ENCODE measurements at places on chromosomes 16 and 17.

DNA sequence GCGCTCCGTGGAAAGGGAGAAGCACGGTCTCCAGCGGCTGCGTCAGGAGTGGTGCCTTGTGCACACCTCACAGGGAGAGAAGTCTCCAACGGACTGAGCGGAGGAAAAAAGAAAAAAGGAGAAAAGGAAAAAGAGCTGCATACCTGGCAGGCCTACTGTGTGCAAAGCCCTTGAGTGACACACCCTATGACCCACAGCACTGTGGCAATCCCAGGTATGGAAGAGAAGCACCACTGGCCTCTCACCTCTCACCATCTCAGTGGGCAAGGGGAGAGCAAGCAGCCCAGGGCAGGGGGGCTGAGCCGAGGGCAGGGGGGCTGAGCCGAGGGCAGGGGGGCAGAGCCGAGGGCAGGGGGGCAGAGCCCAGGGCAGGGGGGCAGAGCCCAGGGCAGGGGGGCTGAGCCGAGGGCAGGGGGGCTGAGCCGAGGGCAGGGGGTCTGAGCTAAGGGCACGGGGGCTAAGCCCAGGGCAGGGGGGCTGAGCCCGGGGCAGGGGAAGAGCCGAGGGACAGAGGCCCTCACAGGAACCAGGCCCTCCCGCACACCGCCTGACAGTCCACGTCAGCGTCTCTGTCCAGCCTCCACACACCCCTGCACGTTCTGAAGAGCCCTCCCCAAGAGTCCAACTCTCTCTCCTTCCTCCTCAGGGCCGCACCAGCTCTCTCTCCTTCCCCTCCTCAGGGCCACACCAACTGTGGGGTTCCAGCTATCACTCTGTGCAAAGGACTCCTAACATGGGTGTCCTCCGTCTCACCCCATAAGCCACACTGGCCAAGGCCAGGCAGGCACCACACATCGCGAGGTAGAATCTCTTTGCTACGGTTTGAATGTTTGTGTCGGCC is 105.8 kb downstream of the ZNF778 start:
- no peak for DNase-seq

GRCh38 chr17:8629371-8630226 is 926 bp downstream of the MYH10 start:
- DNase-seq, result no peak

- DNase-seq, result no peak
These were observed 10.0 kb downstream of the CMC2 start for GRCh38 chr16:80996688-80997138.

- DNase-seq, result no peak
These were observed 13.5 kb downstream of the MPG start for GRCh38 chr16:91484-91883.

DNA sequence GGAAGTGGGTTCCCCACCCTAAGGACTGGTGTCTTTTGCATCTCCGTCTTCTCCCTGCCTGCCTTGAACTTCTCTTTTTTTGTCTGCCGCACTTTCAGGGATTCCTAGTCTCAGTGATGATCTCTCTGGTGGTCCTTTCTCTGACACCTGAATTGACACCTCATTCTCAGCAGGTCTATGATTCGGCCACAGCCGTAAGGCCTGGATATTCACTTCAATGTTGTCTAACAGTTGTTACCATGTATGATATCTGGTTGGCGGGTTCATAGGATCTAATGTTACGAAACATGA is 25.1 kb upstream of the SLC47A1 start:
- no peak for DNase-seq

DNA sequence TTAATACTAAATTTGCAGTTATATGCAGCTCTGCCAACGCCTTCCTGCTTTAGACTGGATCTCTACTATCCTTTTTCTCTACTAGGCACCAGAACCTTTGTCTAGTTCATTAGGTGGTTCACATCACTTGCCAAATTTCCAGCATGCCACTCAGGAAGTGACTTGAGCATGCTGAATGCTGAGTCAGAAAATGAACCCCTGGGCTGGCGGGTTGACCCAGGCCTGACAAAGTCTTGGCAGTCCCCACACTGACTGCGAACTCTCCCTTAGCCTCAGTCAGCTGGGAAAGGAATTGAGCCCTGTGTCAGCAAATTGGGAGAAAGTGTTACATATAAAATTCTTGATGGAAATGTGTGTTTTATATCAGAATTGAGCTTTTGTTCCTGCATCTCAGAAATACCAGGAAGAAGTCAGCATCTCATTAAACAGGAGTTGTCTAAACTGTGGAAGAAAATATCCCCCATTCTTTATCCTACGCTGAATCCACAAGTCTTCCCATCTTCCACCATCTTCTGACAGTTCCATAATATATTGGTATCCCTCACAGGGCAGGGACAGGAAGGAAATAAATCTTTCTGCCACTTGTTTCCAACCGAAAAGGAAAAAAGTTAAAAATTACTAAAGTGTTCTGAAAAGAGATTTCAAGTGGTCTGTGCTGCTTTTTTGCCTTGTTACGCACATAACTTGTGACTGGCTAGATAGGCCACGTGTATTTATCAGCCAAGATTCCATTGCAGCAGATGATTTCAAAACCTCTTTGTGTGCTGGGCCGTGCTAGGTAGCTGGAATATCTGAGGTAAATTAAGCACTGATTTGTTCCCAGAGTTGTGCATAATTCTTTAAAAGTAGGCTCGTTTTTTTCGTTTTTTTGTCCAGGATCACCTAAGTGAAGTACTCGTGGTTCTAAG is 16.7 kb upstream of the SLC12A3 start:
- DNase-seq, result no peak

DNA sequence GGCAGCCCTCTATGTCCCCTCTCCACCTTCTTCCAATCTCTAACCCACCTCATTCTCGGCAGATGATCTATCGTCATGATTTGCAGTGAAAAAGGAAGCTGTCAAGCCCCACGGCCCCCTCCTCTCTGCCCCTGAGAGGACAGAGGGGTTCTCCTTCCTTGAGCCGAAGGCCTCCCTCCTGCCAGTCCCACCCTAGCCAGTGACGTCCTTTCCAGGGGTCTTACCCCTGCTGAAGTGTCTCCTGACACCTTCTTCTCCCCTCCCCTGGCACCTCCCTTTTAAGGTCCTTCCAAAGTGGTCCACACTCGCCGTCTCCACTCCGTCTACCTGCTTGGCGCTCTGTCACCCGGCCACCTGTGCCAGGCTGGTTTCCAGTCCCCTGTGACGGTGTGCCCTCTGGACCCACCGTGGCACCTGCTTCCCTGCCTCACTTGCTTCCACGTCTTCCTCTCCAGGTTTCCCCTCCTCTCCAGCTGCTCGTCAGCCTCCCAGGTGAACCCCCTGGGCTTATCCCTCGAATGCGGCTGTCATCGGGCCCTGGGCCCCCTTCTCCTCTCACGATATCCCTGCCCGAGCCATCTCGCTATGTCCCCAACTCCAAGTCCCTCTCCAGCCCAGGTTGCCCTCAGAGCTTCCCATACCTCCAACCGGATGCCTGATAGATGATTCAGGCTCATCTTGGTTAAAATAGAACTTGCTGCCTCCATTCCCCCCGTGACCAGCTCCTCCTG is 5.7 kb downstream of the CCDC102A start:
- no peak for DNase-seq

DNA sequence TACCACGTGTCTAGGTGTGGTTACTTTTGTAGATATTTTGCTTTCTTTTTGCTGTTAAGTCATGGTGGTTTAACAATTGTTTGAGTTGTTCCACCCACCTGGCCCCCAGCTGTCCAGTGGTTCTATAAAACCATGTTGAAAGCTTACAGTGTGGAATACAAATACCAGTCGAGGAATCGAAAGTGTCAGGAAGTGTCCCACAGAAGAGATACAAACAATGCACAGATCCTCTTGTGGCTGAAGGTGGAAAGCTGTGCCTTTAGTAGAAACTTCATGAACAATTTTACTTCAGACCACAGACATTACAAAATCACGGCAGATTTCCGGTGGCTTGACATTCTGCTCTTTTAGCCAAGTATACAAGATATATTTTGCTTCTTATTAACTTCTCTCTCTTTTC is 782.4 kb upstream of the SOX9 start:
- DNase-seq, result no peak

DNA sequence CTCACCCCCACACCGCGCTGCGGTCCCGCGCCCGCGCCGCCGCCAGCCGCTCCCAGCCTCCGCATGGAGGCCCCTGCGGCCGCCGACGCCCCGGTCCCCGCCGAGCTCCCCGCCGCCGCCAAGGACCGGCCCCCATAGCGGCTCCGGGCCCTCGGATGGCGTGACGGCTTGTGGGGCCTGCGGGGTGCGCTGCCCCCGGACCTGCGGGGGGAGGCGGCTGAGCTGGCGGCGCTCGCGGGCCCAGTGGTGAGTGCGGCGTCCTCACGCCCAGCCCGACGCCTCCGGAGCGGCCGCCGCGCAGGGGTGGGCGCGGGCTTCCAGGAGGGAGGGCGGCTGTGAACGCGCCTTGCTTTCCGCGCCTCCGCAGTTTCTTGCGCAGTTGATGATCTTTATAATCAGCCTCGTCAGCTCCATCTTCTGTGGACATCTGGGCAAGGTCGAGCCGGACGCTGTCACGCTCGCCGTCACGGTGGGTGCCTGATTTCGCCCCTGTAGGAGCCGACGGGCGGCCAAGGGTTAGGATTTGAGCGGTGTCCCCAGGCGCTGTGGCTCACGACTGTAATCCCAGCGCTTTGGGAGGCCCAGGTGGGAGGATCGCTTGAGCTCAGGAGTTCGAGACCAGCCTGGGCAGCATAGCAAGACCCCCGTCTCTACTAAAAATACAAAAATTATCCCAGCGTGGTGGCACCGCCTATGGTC is 46.4 kb downstream of the SLC47A1 start:
- no peak for DNase-seq

DNA sequence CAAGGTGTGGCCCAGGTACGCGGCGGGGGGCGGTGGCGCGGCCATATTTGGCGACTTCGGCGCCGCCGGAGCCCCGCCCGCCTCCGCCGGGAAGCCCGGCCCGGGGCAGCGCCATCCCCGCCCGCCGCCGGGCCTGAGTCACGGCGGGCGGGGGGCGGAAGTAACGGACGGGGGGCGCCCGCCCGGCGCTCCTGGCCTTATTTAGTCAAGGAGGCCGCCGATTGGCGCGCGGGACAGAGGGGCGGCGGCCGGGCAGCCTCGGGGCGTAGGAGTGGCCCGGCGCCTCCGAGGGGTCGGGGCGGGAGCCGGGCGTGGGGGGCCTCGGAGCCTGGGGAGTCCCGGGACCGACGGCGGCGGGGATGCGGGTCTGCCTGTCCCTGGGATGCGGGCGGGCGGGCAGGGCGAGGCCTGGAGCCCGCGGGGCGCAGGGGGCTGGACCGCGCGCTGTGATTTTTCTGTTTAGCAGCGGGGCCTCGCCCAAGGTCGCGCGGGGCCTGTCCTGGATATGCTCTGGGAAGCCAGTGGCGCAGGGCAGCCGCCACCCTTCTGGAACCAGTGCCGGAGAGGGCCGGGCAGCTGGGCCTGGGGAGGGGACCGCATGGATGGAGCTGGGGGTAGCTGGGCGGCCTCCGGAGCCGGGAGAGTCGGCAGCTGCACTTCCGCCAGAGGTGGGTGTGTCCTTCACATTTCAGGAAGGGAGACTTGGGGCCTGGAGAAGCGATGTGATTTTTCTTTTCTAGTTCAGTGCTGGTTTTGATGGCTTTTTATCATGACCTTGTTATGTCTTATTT is 2.3 kb upstream of the ACTG1 start:
- DNase-seq, result peak; percentile 52

DNA sequence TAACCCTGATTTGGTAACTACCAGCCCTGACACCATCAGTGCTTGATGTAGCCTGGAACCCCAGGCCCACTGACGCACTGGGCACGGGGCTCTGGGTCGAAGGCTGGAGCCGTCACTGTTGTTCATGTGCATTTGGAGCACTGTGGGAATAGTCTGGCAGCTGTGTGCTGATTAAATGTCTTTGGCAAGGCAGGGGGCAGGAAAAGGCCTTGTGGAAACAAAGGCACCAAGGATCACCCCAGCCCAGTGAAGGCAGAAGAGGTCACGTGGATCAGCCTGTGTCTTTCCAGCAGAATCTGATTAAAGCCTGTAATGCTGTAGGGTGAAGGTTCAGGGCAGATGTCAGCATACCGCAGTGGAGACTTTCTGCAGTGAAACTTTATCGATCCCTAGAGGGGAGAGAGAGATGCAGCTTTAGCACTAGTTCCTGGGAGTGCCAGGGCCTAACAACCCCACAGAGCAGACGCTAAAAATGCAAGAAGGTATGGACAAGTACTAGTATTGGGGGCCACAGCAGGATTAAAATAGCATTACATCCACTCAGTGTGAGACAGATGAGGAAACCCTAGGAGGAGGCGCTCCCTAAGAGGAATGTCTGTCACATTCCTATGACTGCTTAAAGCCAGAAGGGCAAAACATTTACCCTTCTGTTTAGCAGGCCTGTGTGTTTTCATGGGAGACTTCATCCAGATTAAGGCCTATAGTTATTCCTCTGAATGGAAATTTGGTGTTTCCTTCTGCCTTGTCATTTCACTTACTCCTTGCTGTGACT is 9.7 kb downstream of the ZNHIT3 start:
- DNase-seq, result no peak

All from NT2/D1 (cell line).